CD8-positive, alpha-beta memory T cell (primary cell): ENCODE measurements at places on chromosomes 4 and X. TPM values are rescaled to one million over a fixed set of nuclear protein-coding genes. Genes with fewer than 3 reads are reported as not detected.
A peak's percentile ranks its signal among the peaks of the same experiment; 100 is the strongest.

DNA sequence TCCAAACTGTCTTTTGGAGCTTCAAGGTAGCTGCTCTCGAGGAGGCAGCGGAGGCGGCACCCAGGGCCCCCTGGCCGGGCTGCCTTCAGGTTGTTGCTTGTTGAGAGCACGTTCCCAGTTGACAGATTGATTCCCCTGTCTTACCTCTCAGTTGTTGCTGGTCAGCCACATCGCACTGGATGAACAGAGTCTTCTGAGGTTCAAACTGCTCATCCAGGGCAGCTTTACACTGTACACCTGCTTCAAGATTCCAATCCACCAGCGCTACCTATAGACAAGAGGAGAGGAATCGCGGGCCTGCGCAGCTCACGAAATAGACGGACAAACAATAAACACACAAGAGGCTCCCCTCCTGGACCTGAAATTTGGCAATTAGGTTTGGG lies 497 bp downstream of the HPGD start:
- no peaks in the 10 kb centered on the region for H3K4me1 ChIP-seq
- no peaks in the 10 kb centered on the region for H3K27me3 ChIP-seq
- DNase-seq: no peak
- H3K27ac ChIP-seq: no peak overlapping the region
- H3K4me3 ChIP-seq: peak overlapping the region; percentile 59

DNA sequence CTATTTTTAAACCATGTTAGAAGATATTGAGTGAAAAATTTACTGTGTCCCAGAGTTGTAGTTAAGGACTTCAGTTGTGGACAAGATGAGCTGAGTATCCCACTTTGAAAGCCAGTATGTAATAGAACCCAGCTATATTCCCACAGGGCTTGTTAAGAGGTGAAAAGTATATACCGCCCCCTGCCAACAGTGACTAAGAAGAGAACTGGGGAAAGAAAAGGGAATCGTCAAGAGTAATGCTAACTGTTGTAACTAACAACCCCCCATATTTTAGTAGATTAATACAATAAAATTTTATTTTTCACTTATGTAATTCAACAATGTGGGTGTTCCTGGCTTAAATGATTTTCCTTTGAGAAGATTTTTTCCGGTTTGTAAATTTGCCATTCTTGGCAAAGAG lies 250.4 kb upstream of the GIMD1 start:
- H3K36me3 ChIP-seq: no peaks in the 10 kb centered on the region
- no peak overlapping the region for H3K27ac ChIP-seq
- H3K4me1 ChIP-seq: no peaks in the 10 kb centered on the region
- no peak overlapping the region for H3K4me3 ChIP-seq

- peaks cover 3% of the 10 kb centered on the region for H3K36me3 ChIP-seq
- no peak for DNase-seq
- H3K4me1 ChIP-seq: no peaks in the 10 kb centered on the region
- no peak overlapping the region for H3K27ac ChIP-seq
Observed at GRCh38 chr4:87445964-87446363, 23.6 kb downstream of the NUDT9 start.

DNA sequence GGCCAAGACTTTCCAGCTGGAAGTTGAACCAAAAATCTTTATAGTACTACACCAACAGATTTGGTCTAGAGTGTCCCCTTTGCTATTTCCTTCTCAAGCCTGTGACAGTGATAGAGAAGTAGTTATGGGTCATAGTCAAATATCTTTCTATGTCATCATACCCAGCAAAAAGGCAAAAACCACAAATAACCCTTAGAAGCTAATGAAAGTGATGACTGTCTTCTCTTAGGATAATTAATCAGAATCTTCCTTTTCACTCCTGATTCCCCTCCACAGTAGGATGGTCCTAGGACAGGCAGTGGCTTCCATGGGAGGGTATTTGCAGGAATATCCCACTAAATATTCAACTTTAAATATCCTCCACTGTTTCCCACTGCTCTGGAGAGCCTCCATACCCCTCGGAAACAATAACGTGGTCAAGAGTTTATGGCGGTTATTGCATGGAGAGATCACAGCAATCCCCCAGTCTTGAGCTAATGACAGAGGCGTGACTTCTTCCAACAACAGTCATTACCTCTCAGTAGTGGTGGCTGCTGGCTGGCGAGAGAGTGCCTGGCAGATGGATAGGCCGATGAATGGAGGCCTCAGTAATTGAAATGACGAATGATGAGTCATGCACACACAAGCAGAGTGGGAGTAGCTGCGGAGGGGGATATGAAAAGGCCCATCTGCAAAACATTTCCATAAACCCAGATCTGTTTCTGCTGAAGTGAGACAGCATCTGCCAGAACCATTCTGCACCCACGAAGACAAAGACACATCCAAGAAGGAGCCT lies 154.9 kb downstream of the STK32B start:
- H3K27me3 ChIP-seq: no peaks in the 10 kb centered on the region
- no peak overlapping the region for H3K4me3 ChIP-seq
- H3K4me1 ChIP-seq: no peaks in the 10 kb centered on the region
- no peaks in the 10 kb centered on the region for H3K36me3 ChIP-seq

DNA sequence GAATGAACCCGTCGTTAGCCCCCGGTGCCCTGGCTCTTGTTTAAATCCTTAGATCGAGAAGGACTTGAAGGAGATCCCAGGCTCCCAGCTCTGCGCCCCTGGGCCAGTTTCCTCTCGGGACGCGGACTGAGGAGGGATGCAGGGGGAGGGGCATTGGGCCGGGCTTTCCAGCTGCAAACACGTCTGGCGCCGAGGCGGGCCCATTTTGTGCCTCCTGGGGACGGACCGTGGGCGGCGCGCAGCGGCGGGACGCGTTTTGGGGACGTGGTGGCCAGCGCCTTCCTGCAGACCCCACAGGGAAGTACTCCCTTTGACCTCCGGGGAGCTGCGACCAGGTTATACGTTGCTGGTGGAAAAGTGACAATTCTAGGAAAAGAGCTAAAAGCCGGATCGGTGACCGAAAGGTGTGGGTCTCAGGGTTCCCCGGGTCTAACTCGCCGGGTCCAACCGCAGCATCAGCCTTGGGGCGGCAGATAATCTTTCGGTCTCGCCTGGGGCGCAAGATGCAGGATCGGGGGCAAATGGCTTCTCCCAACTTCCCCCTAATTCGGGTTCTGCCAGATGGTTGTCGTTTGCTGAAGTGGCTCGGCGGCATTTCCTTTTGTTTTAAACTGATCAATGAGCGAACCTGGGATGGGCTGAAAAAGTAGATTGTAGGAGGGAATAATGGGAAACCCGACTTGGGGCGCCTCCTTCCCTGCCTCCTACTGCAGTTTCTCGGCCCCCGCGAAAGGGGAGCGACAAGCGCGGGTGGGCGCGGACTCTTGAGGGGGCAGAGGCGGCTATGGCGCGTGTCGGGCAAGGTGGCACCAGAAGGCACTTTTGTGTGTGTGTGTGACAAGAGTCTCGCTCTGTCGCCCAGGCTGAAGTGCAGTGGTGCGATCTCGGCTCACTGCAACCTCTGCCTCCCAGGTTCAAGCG lies 2.9 kb downstream of the PDGFRA start:
- peaks cover 22% of the 10 kb centered on the region for H3K4me1 ChIP-seq
- H3K36me3 ChIP-seq: no peaks in the 10 kb centered on the region
- no peak for DNase-seq
- H3K27ac ChIP-seq: no peak overlapping the region
- no peak overlapping the region for H3K4me3 ChIP-seq

GRCh38 chr4:84263415-84263814 lies 235.7 kb downstream of the NKX6-1 start:
- H3K27me3 ChIP-seq: no peaks in the 10 kb centered on the region
- no peak overlapping the region for H3K4me3 ChIP-seq
- no peak for DNase-seq
- H3K36me3 ChIP-seq: no peaks in the 10 kb centered on the region
- no peaks in the 10 kb centered on the region for H3K4me1 ChIP-seq

DNA sequence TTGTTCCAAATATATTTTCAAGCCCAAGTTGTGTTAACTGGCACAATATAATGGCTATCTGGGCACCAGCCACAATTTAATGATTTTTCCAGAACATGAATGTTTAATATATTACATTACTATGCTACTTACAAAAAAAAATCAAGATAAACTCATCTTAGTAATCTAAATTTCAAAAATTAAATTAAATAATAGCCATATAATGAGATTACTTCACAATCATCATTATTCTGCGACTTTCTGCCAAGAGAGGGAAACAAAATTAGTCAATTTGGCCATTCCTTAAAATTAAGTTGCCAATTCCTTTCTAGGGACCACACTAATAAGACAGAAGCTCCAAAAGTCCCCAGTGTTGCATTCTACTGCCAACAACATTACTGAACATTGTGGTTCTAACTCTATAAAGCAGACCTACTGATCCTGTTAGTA lies 7.5 kb downstream of the NEK1 start:
- H3K27ac ChIP-seq: no peak overlapping the region
- DNase-seq: no peak
- peaks cover 6% of the 10 kb centered on the region for H3K36me3 ChIP-seq
- H3K4me3 ChIP-seq: no peak overlapping the region
- H3K4me1 ChIP-seq: peaks cover 4% of the 10 kb centered on the region

DNA sequence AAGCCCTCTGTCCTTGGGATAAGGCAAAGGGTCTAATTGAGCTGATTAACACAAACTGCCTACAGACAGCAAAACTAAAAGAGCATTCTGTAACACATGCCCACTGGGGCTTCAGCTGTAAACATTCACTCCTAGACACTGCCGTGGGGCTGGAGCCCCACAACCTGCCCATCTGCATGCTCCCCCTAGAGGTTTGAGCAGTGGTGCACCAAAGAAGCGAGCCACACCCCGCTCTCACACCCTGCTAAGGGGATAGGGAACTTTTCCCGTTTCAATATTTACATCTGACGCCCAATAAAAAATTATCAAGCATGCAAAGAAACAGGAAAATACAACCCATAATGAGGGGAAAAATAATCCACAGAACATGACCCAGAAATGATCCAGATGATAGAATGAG lies 46.9 kb upstream of the HSD17B10 start:
- no peak overlapping the region for H3K27ac ChIP-seq
- H3K27me3 ChIP-seq: no peaks in the 10 kb centered on the region
- no peaks in the 10 kb centered on the region for H3K4me1 ChIP-seq
- H3K36me3 ChIP-seq: no peaks in the 10 kb centered on the region
- DNase-seq: no peak

The FNIP2 gene
- 13.3 TPM for total RNA-seq

The RBMX2 gene
- 29.8 TPM for total RNA-seq

The MECP2 gene
- total RNA-seq: 120 TPM

The TMEM35A gene
- total RNA-seq: not detected

The TMPRSS11D gene
- not detected for total RNA-seq

The ETNPPL gene
- not detected for total RNA-seq
